Heart left ventricle (tissue), 16 donors: ENCODE measurements at places on chromosomes 16 and 17. TPM values are rescaled to one million over a fixed set of nuclear protein-coding genes. Genes with fewer than 3 reads are reported as not detected.

- H3K4me1 ChIP-seq, result peaks cover 4% of the 10 kb centered on the region
- no peaks in the 10 kb centered on the region for H3K36me3 ChIP-seq
- H3K27ac ChIP-seq, result no peak overlapping the region
- no peaks in the 10 kb centered on the region for H3K27me3 ChIP-seq
Observed at GRCh38 chr17:55435408-55435807, 13.8 kb upstream of the MMD start.

The CCL22 gene
- 0.10 TPM for total RNA-seq

DNA sequence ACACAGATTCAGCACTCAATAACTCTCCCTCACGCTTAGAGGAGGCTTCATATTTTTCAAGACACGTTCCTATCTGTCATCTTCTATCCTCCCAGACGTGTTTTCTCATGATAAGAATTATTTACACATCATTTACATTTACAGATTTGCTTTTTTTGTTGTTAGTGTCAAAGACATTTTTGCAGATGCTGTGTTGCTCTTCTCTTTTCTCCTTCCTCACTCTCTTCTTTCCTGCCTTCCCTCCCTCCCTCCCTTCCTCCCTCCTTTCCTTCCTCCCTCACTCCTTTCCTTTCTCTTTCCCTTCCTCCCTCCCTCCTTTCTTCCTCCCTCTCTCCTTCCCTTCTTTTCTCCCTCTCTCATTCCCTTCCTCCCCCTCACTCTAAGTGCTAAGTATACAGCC, 537.1 kb upstream of the HSBP1 start:
- DNase-seq, result no peak
- H3K36me3 ChIP-seq, result no peaks in the 10 kb centered on the region
- H3K4me1 ChIP-seq, result no peaks in the 10 kb centered on the region
- no peak overlapping the region for H3K4me3 ChIP-seq

The TTLL6 gene
- not detected for total RNA-seq

The CEP295NL gene
- 1.1 TPM for total RNA-seq

The TPSG1 gene
- total RNA-seq, result not detected

The RHBDL1 gene
- 1.8 TPM for total RNA-seq

The CES3 gene
- total RNA-seq, result 0.77 TPM

- DNase-seq, result no peak
- H3K27ac ChIP-seq, result no peak overlapping the region
- no peak overlapping the region for H3K4me3 ChIP-seq
- H3K4me1 ChIP-seq, result peaks cover 4% of the 10 kb centered on the region
- H3K36me3 ChIP-seq, result peaks cover 87% of the 10 kb centered on the region
- H3K27me3 ChIP-seq, result no peaks in the 10 kb centered on the region
Observed at GRCh38 chr16:66824006-66824405, 6.8 kb downstream of the NAE1 start.

- H3K4me3 ChIP-seq, result no peak overlapping the region
- H3K4me1 ChIP-seq, result no peaks in the 10 kb centered on the region
Observed at GRCh38 chr17:9729735-9730420, 61.5 kb downstream of the DHRS7C start.

- H3K36me3 ChIP-seq, result no peaks in the 10 kb centered on the region
- no peaks in the 10 kb centered on the region for H3K4me1 ChIP-seq
- DNase-seq, result no peak
- no peak overlapping the region for H3K4me3 ChIP-seq
- H3K27me3 ChIP-seq, result peaks cover 3% of the 10 kb centered on the region
- H3K27ac ChIP-seq, result no peak overlapping the region
Observed at GRCh38 chr17:44543905-44544523, 13.3 kb upstream of the FZD2 start.

The TERB1 gene
- not detected for total RNA-seq
